ENCODE measurements at places on chromosomes 4 and X.

- DNase-seq: peak; percentile 12
These were observed 11.1 kb upstream of the TSPYL2 start for GRCh38 chrX:53071064-53071463.

- DNase-seq: no peak
These were observed 739 bp downstream of the GAK start for GRCh38 chr4:931194-931959.

DNA sequence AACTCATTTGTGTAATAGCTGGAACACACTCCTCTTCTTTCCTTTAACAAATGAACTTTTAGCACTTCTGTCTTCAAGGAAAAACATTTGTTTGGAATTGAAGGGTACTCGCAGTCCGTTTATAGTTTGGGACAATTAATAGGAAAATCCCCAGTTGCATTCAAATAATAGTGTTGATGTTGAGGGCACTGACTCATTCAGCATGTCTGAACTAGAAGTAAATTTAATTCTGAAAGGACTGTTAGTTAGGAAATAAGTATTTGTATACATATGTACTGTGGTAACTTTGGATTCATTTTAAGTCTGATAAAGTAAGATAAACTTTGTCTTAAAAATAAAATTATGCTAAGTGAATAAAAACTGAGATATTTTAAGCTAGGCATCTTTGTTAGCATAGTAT is 27.2 kb downstream of the FAM199X start:
- DNase-seq: no peak

- DNase-seq: no peak
These were observed 11.1 kb downstream of the TXLNG start for GRCh38 chrX:16797358-16797757.

DNA sequence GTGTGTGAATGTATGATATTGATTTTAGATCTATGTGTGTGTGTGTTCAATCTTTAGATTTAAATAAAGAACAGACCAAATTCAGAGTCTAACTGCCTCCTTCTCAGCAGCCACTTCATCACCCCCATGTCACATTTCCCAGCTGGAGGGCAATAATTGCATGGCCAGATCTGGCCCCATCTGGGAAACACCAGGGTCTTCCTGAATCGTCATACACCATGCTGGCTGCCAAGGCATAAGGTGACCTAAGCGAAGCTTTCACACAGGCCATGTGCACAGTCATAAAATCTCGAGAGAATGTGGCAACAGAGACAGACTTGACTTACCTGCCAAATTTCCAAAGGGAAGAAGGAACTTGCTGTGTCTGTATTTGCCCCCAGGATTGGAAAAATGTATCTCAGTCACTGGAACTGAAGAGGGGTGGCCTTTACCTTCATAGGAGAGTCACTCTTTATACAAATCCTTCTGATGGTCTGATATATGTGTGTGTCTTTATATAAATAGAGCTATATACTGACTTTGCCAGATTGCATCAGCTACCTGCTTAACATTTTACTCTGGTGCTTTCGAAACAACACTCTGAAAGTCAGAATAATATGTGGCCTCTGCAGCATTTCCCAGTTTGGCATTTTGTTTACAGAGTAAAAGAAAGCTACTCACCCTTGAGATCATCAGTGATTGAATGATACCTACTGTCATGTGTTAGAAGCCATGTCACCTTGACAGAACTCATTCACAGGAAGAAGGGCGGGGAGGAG is at the start of gene PLAC1:
TSS of gene PLAC1 (minus strand) at position 470 of the 758 bp plus-strand sequence. CDS start 91,789 bp downstream, outside the sequence.
- no peak for DNase-seq

DNA sequence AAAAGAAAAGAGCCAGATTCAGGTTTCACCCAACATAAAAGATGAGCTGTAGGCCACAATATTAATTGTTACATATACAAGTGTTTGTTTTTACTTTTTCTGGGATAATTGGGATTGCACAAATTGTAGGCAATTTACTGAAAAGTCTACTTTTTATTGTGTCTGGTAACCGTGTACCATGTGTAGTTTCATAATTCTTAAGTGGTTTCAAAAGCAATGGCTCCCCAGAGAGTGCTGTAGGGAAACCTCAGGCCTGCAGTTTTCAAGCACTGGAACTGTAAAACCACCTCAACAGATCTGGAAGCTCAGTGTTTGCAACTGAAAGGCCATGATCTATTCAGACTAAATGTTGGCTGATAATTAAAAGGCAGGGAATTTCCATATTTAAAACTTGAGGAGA is 53.9 kb upstream of the MMAA start:
- no peak for DNase-seq

GRCh38 chr4:115279330-115279729 is 165.9 kb upstream of the NDST4 start:
- DNase-seq: no peak

GRCh38 chrX:9890681-9891091 is 76.5 kb upstream of the CLDN34 start:
- no peak for DNase-seq

DNA sequence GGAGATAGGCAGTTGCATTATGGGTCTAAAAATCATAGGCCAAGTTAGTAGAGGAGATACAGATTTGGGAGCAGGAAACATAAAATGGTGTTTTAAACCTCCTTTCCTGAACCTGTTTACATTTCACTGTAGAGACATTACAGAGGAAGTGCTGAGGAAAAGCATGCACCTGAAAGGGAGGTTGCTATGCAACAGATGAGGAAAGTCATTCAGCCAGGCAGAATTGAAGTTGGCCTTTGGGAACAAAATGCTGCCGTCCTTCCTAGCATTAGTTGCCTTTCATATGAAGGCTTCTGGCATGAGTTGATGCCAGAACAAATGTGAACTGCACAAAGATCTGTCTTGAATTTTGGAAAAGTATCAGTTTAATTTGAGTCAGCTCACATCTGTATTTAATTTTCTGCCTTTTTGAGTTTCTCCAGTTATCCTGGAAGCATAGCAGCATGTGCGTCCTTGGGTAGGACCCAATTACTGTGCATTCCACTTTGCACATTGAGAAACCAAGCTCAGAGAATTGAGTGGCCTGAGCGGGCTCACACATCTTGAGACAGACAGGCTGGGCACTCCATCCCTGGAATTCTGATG is 38.2 kb downstream of the MAGED1 start:
- DNase-seq: no peak

DNA sequence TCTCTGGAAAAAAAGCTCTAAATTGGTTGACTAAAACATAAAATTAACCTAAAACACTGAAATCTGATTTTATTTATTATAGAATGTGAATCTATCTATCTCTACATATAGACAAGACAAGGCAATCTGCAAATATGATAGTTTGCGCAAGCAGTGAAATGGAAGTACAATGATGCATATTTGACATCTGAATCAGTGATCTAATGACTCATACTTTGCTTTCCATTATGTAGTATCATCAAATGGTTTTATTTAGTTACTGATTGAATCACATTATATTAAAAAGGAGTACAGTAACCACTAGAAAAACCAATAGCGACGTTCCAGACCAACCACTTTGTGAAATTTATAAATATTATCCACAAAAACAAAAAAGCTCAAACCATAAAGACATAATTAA is 1969.3 kb downstream of the PCDH7 start:
- no peak for DNase-seq

- DNase-seq: no peak
These were observed 26.3 kb downstream of the FGFBP1 start for GRCh38 chr4:15912236-15912635.

DNA sequence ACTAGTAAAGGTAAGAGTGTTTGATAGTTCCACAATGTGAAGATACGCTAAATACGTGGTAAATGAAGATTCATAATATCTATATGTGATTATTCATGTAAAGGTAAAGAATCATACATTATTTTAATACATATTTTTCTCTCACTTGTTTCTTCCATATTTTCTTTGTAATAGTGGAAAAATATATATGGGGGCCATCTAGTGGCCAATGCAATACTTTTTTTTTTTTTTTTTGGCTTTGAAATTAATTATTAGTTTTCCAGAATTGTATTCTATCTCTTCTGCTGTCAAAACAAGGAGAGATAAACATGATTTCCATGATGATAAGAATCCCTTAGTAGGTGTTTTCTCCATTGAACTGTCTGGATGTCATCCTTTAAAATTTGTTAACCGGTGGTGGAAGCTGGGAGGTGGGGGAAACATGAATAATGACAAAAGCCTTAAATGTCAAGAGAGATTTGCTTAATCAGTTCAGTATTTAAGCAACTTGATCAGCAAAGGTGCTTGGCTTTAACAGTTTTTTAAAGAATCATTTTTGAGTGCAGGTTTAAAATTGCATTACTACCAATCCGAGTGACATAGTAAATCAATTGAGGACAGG is 508.7 kb upstream of the HTR2C start:
- no peak for DNase-seq

GRCh38 chr4:47553329-47554125 is 68.5 kb downstream of the ATP10D start:
- DNase-seq: no peak

- no peak for DNase-seq
These were observed 607.9 kb downstream of the ANKRD50 start for GRCh38 chr4:124104628-124105027.

GRCh38 chrX:123859409-123859845 is 426 bp upstream of the XIAP start:
- no peak for DNase-seq

GRCh38 chrX:53320543-53321229 is 39.3 kb upstream of the IQSEC2 start:
- peak; percentile 68 for DNase-seq

DNA sequence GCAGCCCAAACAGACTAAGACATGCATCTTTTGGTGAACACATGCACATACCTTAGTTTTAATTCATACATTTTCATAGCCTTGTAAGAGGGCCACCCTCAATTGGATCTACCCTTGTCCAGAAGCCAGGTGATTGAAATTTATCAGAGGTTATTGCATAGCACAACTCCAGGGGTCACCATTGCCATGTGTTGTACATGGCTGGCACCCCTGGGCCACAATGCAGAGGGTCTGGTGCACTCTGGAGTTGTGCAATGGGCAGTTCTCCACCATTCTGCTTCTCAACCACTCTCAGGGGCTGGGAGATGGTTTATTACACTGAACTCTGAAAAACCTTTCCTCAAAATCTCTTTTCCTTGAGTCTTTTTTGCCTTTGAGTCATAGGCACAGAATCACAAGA is 184.4 kb upstream of the CXorf66 start:
- DNase-seq: no peak

GRCh38 chrX:24334461-24334860 is 20.6 kb upstream of the SUPT20HL2 start:
- no peak for DNase-seq

DNA sequence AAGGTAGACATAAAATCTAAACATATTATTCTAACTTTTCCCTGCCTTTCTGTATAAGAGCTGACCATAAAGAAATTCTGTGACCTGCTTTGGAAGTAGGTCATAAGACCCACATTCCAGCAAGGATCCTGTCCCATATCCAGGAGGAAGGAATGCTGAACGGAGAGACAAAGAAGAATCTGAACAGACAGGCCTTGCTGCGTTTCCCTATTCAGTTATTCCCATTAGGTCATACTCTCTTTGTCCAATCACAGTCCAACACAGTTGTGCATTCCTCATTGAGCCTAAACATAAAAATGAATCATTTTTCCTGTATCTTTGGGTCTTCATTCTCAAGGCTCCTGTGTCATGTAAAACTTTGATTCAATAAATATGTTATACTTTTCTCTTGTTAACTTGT is 287.6 kb upstream of the TAPT1 start:
- DNase-seq: no peak

GRCh38 chrX:112642349-112642748 is 37.4 kb downstream of the LHFPL1 start:
- DNase-seq: peak; percentile 88

DNA sequence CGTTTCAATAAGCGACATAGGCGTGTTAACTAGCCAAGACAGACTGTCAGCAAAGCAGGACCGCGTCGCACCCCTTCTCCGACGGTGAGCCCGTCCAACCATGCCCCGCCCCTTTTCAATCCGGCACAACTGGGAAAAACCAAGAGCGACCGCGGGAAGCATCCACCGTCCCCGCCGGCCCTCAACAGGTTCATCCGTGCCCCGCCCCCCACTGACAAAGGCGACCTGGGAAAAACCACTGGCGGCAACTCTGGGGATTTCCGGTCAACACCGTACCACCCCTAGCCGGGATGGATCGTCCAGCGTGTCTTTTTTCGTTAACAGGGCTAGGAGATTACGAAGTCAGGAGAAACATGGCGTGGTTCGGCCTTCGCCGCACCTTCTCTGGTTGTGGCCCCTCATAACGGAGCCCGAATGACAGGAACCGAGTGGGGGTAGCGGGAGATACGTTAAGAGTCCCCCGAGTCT is 377 bp downstream of the TIMM17B start:
- DNase-seq: peak; percentile 94

GRCh38 chrX:69066966-69067525 is 98.2 kb downstream of the PJA1 start:
- peak; percentile 32 for DNase-seq

Data from endodermal cell (in vitro differentiated cells).